Psoas muscle (tissue), 8 donors: ENCODE measurements at places on chromosomes 13 and 19. TPM values are rescaled to one million over a fixed set of nuclear protein-coding genes. Genes with fewer than 3 reads are reported as not detected.
A peak's percentile ranks its signal among the peaks of the same experiment; 100 is the strongest.

- no peak overlapping the region for H3K4me3 ChIP-seq
- H3K36me3 ChIP-seq, result peaks cover 2% of the 10 kb centered on the region
- no peak for DNase-seq
Observed at GRCh38 chr13:41568972-41569351, 111.6 kb downstream of the RGCC start.

GRCh38 chr19:6779206-6779605, 6.7 kb downstream of the VAV1 start:
- no peak overlapping the region for H3K27ac ChIP-seq
- no peaks in the 10 kb centered on the region for H3K4me1 ChIP-seq
- H3K36me3 ChIP-seq, result no peaks in the 10 kb centered on the region
- no peak overlapping the region for H3K4me3 ChIP-seq

DNA sequence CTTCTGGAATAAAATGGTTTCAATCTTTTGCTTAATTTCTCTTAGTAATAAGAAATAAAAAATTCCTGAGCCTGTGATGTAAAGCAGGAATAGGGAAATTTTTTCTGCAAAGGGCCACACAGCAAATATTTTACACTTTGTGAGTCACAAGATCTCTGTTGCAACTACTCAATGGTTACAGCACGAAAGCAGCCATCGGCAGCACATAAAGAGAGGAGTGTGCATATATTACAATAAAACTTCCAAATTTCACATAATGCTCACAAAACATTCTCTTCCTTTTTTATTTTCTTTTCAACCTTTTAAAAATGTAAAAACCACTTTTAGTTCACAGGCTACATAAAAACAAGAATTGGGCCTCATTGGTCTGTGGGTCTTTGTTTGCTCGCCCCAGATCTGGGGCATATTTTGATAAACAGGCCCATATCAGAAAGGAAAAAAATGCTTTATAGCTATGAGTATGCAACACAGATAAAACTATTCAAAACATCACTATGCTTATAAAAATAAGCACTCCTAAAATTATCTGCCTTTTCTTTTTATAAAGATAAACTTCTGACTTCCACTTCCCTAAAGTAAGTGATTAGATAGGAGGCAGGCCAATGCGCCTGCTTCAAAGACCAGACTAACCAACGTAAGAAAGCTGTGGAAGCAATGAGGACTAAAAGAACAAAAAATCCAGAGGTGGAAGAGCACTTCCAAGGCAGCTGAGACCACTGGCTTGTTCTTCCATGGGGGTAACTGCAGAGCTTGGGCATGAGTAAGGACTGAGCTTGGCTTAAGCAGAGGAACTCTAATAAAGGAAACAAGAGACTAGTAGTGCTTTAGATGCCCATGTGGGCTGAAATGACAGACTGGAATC, 26.5 kb downstream of the MYCBP2 start:
- DNase-seq, result no peak
- no peak overlapping the region for H3K4me3 ChIP-seq
- no peaks in the 10 kb centered on the region for H3K27me3 ChIP-seq
- H3K4me1 ChIP-seq, result peaks cover 17% of the 10 kb centered on the region
- no peak overlapping the region for H3K27ac ChIP-seq
- H3K36me3 ChIP-seq, result no peaks in the 10 kb centered on the region

DNA sequence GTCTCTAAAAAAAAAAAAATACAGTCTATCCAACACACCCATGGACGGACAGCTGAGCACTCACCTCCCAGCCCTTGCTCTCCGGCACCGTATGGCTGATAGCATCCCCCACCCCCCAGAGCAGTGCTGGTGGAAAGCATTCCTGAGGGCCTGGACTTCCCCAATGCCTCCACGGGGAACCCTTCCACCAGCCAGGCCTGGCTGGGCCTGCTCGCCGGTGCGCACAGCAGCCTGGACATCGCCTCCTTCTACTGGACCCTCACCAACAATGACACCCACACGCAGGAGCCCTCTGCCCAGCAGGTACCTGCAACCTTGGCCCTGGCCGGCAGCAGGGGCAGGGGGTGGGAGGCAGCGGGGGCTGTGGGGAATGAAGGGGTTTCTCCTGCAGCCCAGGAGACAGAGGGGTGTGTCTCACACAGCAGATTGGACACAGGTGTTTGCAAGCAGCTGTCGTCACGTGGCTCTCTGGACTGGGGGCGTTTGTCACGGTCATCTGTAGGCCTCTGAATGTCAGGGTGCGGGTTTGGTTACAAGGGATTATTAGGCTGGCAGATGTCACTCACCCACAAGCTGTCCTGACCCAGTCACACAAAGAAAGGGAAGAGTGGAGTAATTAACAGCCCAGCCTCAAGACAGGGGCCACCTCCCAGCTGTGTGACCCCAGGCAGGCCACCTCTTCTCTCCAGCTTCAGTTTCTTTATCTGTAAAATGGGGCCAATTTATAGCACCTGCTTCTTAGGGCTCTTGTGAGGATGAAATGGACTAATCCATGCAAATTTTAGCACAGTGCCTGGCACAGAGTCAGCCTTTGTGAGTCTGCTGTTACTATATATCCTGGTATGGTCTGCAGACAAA, 19.3 kb downstream of the PLD3 start:
- H3K27ac ChIP-seq, result peak overlapping the region; percentile 58
- H3K4me1 ChIP-seq, result peaks cover 9% of the 10 kb centered on the region
- no peak for DNase-seq

GRCh38 chr13:71290963-71291841, 575.8 kb downstream of the DACH1 start:
- no peak for DNase-seq
- H3K36me3 ChIP-seq, result no peaks in the 10 kb centered on the region
- no peaks in the 10 kb centered on the region for H3K4me1 ChIP-seq

- no peak overlapping the region for H3K27ac ChIP-seq
- H3K36me3 ChIP-seq, result no peaks in the 10 kb centered on the region
- H3K4me1 ChIP-seq, result no peaks in the 10 kb centered on the region
- H3K4me3 ChIP-seq, result no peak overlapping the region
- DNase-seq, result no peak
Observed at GRCh38 chr13:104996022-104996421, 1539.4 kb downstream of the EFNB2 start.

- DNase-seq, result no peak
- no peak overlapping the region for H3K4me3 ChIP-seq
- no peak overlapping the region for H3K27ac ChIP-seq
- no peaks in the 10 kb centered on the region for H3K27me3 ChIP-seq
Observed at GRCh38 chr19:41405776-41406175, 8.2 kb downstream of the BCKDHA start.

DNA sequence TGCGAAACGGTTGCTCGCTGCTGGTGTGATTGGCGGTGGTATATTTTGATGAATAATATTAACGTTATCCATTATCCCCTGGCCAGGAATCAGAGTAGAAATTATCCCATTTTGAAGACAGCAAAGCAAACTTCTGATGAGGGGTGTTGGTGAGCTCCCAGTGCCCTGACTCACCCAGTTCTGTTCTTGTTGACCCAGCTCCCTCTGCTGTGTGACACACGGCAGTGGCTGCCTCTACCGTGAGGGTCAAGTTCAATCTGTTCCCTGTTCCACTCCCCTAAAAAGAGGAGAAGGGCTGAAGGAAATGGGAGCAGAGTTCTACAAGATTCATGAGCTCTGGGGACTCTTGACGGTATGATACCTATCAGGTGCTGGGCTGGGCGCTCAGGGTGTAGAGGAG, 2.0 kb downstream of the CAMSAP3 start:
- H3K4me1 ChIP-seq, result no peaks in the 10 kb centered on the region
- H3K27ac ChIP-seq, result no peak overlapping the region
- H3K27me3 ChIP-seq, result peaks cover 60% of the 10 kb centered on the region
- DNase-seq, result no peak

- H3K4me1 ChIP-seq, result no peaks in the 10 kb centered on the region
- H3K27me3 ChIP-seq, result peaks cover 41% of the 10 kb centered on the region
- H3K4me3 ChIP-seq, result no peak within 1 kb of the TSS
- H3K27ac ChIP-seq, result no peak within 1 kb of the TSS
Observed at GRCh38 chr19:3483226-3483628, at the start of gene SMIM44. SMIM44 (minus strand) TSS chr19:3483441; CDS start chr19:3483403, 38 bp downstream.

GRCh38 chr13:44498502-44498901, 77.6 kb downstream of the TSC22D1 start:
- no peaks in the 10 kb centered on the region for H3K27me3 ChIP-seq
- no peak overlapping the region for H3K27ac ChIP-seq
- H3K4me3 ChIP-seq, result no peak overlapping the region
- H3K4me1 ChIP-seq, result peaks cover 5% of the 10 kb centered on the region
- no peaks in the 10 kb centered on the region for H3K36me3 ChIP-seq

DNA sequence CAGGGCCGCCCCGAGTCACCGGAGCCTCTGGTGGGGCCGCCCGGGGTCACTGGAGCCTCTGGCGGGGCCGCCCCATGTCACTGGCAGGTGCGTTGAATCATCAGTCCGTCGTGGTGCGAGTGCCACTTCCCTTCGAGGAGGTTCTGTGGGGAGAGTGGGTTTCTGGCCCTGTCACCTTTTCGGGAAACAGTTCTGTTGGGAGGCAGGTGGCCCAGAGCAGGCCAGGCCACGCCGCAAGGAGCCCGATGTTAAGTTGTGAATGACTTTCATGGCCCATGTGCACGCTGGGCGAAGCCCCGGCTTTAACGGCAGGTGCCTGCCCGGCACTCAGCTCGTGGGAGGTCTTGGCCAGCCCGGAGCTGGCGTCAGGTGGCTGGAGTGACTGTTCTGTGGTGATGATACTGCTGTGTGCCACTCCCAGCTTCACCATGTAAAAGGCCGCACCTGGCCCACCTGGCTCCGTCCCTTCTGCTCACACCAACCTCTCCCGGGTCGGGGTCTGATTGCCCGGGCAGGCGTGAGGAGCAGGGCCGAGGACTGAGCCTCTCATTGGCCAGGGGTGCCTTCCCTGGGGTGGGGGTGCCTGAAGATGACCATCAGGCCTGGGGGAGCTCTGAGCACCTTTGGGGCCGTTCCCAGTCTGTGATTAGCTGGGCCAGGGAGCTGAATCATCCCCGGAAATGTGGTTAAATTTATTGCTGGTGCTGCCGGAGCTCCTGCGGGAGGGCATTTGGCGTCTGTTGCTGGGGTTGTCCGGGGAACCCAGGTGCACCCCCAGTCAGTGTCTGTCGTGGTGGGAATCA, 29.2 kb downstream of the CSNK1G2 start:
- H3K4me1 ChIP-seq, result no peaks in the 10 kb centered on the region
- peaks cover 12% of the 10 kb centered on the region for H3K36me3 ChIP-seq
- DNase-seq, result no peak

DNA sequence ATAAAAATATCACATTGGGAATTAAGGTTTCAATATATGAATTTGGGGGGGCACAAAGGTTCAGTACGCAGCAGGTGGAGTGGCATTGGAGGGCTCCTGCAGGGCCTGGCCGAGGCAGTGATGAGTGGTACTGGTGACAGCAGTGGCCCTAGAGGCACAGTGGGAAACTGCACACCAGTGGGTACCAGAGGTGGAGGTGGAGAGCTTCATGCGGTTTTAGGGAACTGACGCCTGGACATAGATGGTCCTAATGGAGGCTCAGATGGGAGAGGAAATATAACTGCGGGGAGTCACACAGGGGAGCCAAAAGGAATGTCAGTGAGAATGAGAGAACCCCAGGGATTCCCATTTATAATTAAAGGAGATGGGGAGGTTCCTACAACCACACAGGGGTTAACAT, 156.2 kb downstream of the COG6 start:
- DNase-seq, result no peak
- H3K27ac ChIP-seq, result no peak overlapping the region
- H3K27me3 ChIP-seq, result no peaks in the 10 kb centered on the region
- no peaks in the 10 kb centered on the region for H3K36me3 ChIP-seq
- no peak overlapping the region for H3K4me3 ChIP-seq
- no peaks in the 10 kb centered on the region for H3K4me1 ChIP-seq

DNA sequence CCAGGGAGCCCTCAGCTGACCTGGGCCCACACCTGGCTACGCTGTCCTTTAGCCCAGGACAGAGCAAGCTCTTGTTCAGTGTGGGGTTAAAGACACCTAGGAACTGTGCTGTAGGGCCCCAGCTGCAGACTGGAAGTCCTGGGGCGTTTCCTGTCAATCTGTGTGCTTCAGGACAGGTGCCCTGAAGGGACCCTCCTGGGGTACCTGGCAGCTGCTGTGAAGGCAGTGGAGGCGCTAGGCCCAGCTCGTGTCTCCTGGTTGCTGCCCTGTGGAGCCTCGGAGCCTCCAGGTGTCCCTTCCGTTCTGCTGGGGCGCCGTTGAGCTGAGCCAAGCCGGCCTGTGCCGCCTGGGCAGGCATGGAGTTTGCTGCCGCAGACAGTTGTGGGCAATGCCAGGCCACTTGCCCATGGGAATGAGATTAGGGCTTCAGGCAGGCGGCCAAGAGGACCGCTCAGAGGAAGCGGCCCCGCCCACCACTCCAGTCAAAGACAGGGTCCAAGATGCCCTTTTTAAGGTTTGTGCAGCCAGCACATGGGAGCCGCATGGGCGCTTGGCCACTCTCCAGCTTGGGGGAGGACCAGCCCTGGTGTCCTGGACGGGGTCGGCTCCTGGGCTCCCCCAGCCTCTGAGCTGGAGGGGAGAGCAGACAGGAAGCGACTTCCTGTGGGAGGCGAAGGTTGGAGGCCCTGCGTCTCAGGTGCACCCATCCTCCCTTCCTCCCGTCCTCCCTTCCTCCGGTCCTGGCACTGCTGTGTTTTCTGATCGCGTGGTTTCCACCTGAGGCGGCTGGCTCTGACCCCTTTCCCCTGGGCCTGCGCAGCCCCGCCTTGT, 4.0 kb downstream of the PTBP1 start:
- H3K4me1 ChIP-seq, result peaks cover 46% of the 10 kb centered on the region
- peak overlapping the region; percentile 60 for H3K27ac ChIP-seq
- no peaks in the 10 kb centered on the region for H3K27me3 ChIP-seq

- H3K36me3 ChIP-seq, result peaks cover 10% of the 10 kb centered on the region
- no peak overlapping the region for H3K4me3 ChIP-seq
- no peaks in the 10 kb centered on the region for H3K27me3 ChIP-seq
- H3K4me1 ChIP-seq, result peaks cover 22% of the 10 kb centered on the region
- H3K27ac ChIP-seq, result no peak overlapping the region
Observed at GRCh38 chr19:55626350-55626749, 2.0 kb upstream of the ZNF784 start.

DNA sequence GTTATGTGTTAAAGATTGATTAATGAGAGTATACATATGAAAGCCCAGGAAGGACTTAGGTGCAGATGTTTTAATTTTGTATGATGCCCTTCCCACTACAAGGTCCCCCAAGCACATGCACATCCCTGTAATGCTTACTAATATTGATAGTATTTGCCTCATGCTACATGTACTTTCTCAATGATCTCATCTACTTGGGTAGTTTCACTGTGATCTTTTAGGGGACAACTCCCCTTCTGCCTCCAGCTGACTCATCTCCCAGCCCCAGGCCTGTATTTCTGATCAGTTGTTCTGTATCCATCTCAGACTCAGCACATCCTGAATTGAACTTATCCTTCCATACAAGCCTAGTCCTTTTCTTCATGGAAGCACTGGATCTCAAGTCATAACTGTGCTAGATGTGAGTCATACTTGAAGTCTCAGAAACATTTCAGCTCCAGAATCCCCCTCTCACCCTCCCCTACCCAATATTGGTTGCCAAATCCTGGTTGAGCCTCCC, 49.4 kb upstream of the INTS6 start:
- H3K27ac ChIP-seq, result no peak overlapping the region
- H3K27me3 ChIP-seq, result no peaks in the 10 kb centered on the region
- H3K4me3 ChIP-seq, result no peak overlapping the region

Gene SPRED3
- 1.2 TPM for total RNA-seq

Gene ADGRL1
- 1.7 TPM for total RNA-seq

Gene ZNF540
- total RNA-seq, result 1.6 TPM

Gene ALOX5AP
- total RNA-seq, result 5.2 TPM

Gene DMKN
- 0.45 TPM for total RNA-seq

Gene NCAN
- total RNA-seq, result not detected

Gene KIR2DL4
- not detected for total RNA-seq

Gene CLEC11A
- 1.6 TPM for total RNA-seq

Gene FBL
- total RNA-seq, result 70.3 TPM

Gene PPP1R12C
- 20.5 TPM for total RNA-seq
